ENCODE measurements at places on chromosomes 2 and 18. TPM values are rescaled to one million over a fixed set of nuclear protein-coding genes. Genes with fewer than 3 reads are reported as not detected.

- no peak for DNase-seq
Measured at GRCh38 chr18:59298871-59299270, 19.6 kb downstream of the CPLX4 start.

- DNase-seq, result peak; percentile 75
Measured at GRCh38 chr2:207337234-207338219, 171.8 kb upstream of the KLF7 start.

DNA sequence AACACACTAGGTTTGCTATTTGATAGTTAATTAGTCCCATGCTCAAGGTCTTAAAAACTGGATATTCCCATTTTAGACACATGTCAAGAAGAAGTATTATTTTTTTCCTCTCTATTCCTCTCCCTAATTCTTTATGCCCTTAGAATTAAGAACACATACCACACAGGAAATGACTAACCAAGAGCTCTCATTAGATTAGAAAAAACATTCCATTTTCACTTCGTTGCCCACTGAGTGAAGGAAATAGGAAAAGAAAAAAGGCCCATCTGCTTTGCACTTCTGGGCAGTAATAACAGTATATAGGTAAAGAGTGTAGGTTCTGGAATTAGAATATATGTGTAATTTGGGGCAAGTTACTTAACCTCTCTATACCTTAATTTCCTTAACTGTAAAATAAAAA, 26.9 kb downstream of the ACADL start:
- DNase-seq, result peak; percentile 47

DNA sequence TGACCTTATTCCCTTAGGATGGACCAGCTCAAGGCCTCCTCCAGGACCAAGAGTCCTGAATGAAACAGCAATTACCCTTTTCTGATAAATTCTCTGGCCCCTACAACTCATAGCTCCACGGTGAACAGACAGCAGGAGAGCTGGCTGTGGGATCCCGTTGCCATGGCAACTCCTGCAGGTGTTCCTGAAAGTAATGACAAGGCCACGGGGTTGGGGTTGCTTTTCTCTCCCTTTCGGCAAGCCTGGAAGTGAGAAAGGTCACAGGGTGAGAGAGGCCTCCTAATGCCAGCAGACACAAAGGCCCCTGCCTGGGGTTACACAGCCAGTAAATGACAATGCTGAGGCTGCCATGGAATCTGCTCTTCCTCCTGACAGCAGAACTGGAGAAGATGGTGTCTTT, 403.0 kb downstream of the NBAS start:
- no peak for DNase-seq

- no peak for DNase-seq
Measured at GRCh38 chr2:101569886-101570520, 95.1 kb upstream of the RFX8 start.

RAB6D gene
- not detected for total RNA-seq

GTF2A1L gene
- not detected for total RNA-seq

XDH gene
- total RNA-seq, result not detected

OSGEPL1 gene
- 6.2 TPM for total RNA-seq

- DNase-seq, result peak; percentile 88
Measured at GRCh38 chr2:67625690-67626475, 228.8 kb downstream of the ETAA1 start.

DNA sequence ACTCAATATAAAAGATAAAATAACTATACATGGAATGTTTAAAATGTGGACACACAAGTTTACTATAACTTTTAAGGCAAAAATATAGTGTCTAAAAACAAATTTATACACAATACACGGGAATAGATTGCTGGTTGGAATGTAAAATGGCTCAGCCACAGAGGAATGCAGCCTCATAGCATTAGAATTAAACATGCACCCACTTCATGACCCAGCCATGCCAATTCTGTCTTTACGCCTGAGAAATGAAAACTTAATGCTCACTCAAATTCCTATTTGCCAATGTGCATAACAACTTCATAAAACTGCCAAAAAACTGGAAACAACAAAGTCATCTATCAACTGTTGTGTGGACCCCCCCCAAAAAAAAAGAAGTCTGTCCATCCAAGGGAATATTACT, 1006.6 kb upstream of the POU3F3 start:
- no peak for DNase-seq

DNA sequence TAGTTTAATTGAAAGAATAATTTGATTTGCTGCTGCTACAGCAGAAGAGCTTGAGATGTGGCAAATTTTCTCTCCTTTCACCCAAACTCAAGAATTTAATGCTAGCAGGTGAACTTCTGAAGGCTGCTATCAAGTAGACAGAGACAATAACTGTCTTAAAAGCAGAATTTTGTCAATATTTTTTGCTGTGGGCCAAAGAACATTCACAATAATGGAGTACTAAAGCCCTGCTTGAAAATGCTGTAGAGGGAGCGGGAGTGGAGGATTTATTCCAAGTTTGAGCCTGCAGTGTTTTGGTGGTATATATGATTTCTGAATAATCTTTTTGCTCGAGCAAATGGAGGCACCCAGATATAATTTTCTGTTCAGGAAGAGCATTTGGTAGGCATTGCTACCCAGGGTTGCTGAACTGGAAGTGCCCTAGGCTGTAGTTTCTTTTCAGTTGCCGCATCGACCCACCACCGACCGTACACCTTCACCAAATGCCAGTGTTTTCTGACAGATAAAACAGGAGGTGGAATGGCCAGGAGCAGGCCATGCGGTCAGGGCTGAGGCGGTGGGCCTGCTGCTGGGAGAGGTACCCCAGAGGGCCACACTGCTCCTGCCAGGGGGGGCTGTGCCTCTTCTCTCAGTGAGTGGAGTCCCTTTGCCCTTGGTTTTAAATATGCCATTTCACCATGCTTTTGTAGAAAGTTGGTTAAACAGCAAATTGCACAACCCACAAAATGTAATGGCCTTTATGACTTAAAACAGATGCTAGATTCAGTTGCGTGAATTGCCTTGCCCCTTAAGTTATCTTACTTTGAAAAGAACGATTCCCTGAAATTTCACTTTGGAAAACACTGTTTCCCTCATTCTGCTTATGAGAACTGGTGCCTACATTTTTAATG, 36.4 kb downstream of the TSHZ1 start:
- DNase-seq, result peak; percentile 22

DNA sequence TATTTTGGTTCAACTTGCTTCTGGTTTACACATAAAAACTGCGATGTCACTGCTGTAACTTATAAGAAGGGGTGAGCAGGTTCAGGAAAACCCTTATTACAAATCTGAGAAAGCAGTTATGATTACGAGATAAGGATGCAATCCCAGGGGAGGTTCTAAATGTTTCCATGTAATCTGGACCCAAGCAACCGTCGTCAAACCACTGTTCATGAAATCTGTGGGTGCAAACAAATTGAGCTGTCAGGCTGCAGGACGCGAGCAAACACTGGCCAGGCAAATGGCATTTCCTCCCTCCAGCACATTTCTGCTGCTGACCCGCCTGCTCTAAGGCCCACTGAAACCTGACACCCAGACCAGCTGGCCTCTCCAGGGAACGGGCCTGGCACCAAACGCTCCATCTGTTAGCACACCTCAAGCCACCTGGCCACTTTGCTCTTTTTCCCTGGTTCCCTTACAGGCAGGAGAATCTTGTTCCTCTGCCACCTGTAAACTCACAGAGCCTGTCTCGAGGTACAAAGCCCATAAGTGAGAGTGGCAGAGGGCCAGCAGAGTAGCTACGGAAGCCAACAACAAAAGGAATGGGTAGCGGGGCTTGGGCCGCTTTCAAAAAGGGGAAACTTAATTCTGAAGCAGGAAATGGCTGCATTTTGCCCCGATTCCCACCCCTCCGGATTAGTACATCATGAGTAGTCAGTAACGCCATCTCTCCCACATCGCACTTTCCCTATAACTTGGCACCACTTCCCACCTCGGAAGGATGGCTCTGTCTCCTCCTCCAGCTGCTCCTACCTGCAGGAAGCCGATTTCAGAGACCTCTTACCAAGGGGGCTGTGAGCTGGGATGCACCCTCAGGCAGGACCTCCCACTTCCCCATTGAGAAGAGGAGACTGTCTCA, 26.5 kb downstream of the CRACDL start:
- DNase-seq, result peak; percentile 56

UGT1A4 gene
- total RNA-seq, result not detected

- no peak for DNase-seq
Measured at GRCh38 chr2:187034434-187034833, 185.5 kb upstream of the ZSWIM2 start.

LAMA1 gene
- 1.6 TPM for total RNA-seq

GRCh38 chr18:55251254-55251971, 292.2 kb upstream of the CCDC68 start:
- DNase-seq, result peak; percentile 29
